ENCODE measurements at places on chromosomes 6 and 20.

DNA sequence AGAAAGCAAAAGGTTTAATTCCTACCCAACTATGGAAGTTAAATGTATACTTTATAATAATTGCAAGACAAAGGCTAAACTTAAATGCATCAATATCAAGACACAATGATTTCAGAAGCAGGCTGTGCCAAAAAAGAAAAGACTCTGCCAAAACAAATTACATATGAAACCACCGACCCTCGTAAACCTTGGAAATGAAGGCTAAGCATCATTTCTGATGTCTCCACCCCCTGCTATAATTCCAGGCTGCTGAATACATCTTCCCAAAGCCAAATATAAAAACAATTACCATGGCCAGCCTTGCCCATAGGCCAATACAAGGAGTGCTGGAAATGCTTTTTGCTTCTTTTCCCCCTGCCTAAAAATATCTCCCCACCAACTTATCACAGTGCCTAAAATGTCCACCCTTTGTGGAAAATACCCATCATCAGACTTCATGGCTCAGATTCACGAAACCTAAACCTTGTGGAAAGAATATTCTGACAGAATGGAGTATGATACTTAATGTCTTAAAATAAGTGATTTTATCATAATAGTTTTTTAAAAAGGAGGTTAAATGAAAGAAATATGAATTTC, 37.4 kb downstream of the RCAN2 start:
- no peak for DNase-seq

DNA sequence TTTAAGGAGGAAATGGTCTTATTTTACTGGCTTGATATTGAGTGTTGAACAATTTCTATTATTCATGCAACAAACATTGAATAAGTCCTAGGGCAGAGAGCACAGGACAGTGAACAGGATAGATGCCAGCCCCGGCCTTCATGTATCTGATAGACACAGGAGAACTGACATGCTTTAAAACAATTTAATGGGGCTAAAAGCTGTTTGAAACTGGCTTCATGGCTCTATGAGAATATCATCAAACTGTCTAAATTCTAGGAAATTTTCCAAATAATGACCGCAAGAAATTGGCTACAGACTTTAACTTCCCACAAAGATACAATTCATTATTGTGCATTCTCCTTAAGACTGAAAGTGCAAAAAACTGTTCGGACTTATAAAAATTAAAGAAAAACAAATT, 69.0 kb downstream of the ID4 start:
- DNase-seq, result no peak

- no peak for DNase-seq
Observed at GRCh38 chr6:105301756-105302616, 100.9 kb downstream of the PREP start.

DNA sequence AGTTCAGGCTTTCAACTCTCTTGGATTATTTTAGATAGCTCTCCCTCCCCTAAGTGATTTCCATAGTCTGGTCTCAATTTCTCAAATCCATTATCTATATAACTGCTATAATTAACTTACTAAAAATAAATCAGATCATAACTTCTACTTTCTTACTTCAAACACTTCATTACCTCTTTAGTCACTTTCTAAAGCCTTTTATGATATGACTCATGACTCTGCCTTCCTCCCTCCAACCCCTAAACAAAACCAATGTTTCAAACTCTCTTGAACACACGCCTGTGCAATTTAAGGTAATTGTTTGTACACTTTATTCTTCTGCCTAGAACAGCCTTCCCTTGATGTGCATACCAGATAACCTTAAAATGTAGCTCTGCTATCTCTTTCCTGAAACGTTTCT, 100.5 kb downstream of the LMBRD1 start:
- DNase-seq, result no peak

DNA sequence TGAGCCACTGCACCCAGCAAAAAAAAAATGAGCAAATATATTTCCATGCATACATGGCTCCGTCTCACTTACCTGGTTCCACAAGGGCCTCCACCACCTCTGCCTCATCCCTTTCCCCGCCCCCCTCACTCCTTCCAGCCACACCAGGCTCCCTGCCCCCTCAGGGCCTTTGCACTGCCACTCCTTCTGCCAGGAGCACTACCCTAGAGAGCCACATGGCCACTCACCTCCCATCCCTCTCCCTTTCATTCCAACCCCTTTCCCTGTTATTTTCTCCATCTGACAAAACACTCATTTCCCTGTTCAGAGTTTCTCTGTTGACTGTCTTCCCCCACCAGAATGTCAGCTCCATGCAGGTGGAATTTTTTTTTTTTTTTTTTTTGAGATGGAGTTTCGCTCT, 12.8 kb downstream of the SNAI1 start:
- DNase-seq, result no peak

All from stimulated activated CD4-positive, alpha-beta T cell treated with anti-CD3 and anti-CD28 coated beads, Interleukin-15, amount 100 ng/mL, for 24 hours (primary cell).